ENCODE measurements at places on chromosomes 13 and 19. TPM values are rescaled to one million over a fixed set of nuclear protein-coding genes. Genes with fewer than 3 reads are reported as not detected.

GRCh38 chr13:38361542-38362262, 12.1 kb downstream of the UFM1 start:
- DNase-seq: no peak

DNA sequence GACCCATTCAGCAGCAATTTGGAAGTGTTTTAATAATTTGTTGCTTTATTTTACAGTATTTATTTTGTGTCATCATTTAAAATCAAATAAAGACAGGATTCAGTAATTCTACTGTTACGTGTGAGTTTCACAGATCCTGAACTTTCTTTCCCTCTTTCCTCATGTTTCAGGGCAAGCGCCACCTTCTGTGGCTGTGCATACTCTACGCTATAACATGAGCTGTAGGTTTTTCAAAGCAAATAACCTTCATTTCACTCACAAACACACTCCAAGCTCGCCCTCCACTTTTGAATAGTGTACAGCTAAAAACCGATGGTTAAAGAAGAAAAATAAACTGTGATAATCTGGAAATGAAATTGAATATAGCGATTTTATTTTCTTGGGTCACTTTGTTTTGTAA, 753.3 kb downstream of the OLFM4 start:
- no peak for DNase-seq

DNA sequence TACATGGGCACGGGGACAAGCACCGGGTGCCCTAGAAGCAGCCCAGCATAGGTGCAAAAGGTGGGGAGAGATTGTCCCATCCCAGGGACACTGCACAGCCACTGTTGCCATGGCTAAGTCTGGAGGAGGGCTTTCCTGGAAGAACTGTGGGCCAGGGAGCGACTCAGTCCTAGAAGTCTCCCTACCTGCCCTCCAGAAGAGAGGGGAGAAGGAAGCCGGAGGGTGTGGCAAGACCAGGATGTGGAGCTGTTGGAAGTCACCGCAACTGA, 2.3 kb upstream of the FBN3 start:
- peak; percentile 44 for DNase-seq

DNA sequence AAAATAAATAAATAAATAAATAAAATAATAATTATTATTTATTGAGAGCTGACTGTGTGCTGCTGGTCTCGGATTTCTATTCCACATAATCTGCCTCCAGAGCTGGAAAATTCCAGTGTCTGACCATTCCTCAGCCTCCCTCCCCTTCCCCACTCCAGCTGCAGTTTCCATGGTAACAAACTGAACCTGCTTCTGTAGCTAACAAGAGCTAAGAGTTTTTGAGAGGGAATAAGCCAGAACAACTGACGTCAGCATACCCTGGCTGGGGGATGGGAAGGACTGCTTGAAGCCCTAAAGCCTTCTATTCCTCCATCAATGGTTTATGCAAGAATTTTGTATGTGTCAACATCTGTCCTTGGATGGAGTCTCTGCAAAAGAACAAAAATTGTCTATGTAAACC, 26.0 kb upstream of the PEG3 start:
- DNase-seq: no peak

NALCN gene
- total RNA-seq: 0.07 TPM

All from H7 (cell line).